ENCODE measurements at places on chromosomes 2 and 18.

- DNase-seq: peak; percentile 99
Observed at GRCh38 chr2:170928824-170929685, at the start of gene GORASP2. Gene GORASP2 (plus strand): TSS chr2:170929253. CDS start chr2:170929341, 88 bp downstream.

GRCh38 chr2:156704617-156705016, 268.4 kb downstream of the GPD2 start:
- no peak for DNase-seq

DNA sequence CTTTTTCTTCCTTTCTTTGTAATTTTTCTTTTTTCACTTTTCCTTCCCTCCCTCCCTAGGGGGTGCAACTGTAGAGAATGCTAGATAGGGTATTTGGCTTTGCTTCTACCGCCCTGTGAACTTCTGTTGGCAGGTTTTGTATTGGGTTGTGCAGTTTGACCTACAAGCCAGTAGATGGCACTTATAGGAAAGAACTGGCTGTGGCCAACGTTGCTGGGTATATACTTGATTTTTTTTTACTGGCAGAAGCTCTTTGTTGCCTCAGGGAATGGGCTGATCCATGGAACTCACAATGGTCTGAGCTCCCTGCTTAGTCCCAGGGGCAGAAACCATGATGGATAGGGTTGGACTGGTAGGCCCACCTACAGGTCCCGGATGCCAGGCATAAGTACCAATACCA, 1019.5 kb upstream of the LRRTM1 start:
- no peak for DNase-seq

DNA sequence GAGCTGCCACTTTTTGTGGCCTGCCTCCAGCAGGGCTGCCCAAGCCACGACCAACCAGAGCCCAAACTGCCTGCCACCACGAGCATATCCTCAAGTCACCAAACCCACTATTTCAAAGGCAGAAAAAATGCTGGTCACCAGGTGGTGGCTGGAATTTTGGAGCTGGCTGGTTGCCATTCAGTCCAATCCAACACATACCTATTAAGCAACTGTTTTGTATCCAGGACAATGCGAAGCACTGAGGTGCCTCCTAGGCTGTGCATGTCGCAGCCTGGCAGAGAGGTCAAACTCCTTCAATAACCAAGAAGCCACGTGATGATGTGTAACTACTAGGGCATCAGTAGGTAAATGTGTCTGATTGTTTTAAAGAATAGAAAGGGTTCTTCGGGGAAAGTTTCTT, 108.3 kb upstream of the PPP1CB start:
- DNase-seq: no peak

- DNase-seq: peak; percentile 44
Observed at GRCh38 chr2:240230291-240230931, 90.0 kb upstream of the OTOS start.

DNA sequence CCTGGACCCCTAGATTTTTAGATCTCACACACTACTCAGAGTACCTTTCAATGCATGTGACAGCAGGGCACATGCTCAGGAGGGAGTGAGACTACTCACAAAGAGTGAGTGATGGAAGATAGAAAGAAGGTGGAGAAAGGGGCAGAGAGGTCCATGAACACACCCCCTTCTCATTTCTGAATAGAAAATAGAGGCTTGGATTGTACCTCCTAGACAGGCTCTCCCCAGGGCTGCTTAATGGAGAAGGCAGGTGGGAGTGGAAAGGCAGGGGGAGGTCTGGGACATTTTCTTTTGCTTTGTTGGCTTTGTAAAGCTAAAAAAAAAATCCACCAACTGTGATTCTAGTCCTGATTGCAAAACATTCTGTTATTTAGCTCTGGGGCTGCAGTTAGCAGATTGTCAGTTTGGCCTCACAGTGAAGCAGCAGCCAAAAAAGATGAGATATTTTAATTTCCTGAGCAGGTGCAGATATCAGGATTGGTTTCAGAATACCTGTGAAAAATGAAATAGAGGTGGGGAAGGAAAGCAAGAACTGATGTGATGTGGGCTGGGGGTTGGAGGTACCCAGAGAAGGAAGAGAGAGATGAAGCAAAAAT, 119.3 kb upstream of the GYPC start:
- no peak for DNase-seq

- DNase-seq: no peak
Observed at GRCh38 chr2:33146102-33146501, 199.3 kb downstream of the LTBP1 start.

DNA sequence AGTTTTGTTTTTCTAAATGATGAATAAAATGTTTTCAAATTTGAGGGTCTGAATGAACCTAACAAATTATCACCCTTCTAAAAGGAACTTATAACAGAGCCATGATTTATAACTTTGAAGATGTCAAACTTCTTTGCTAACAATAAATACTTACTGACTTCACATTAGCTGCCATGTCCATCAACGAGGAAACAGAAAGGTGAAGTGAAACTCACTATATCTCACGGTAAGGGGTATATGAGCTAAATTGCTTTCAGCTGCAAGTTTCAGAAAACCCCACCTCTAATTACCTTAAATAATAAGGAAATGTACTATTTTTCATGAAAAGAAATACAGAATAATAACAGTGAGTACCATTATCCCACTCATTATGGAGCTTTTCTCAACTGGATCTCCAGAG, 350.8 kb upstream of the NT5C1B start:
- no peak for DNase-seq
